ENCODE measurements at places on chromosomes 6 and 20.

DNA sequence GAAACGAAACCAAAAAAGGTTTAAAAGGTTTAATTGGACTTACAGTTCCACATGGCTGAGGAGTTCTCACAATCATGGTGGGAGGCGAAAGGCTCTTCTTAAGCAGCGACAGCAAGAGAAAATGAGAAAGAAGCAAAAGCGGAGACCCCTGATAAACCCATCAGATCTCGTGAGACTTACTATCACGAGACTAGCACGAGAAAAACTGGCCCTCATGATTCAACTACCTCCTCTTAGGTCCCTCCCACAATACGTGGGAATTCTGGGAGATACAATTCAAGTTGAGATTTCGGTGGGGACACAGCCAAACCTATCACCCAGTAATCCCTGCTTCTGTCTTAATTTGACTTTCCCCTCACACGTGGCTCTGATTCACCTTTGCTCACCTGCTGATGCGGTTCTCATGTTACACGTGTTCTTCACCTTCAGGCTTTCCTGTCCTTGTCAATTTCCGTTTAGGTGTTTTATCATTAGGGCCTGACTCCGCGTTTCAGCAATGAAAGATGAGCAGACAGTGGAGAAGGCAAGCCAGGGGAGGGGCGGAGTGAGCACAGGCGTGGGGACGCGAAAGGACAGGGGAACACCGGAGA, 57.1 kb downstream of the AGPAT4 start:
- DNase-seq, result no peak

GRCh38 chr6:46648869-46649492, 3.6 kb downstream of the CYP39A1 start:
- no peak for DNase-seq

- DNase-seq, result no peak
Measured at GRCh38 chr6:126665551-126665950, 325.6 kb downstream of the CENPW start.

DNA sequence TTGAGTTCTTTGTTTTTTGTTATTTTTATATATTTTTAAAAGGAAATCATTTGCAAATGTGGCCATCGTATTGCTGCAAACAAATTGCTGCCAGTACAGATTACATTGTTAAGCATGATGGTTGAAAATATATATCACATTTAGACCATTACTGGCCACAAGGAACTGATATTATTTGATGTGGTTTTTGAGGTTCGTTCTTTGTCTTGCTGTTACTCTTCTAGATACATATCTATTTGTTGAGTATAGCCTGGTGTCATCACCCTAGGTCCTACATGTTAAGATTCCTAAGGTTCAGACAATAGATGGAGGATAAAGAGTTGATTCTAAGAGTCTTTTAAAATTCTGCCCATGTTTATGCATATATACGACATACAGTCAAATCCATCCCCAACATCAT, 306.0 kb downstream of the FARS2 start:
- no peak for DNase-seq

- DNase-seq, result no peak
Measured at GRCh38 chr6:43993881-43994523, 133.2 kb downstream of the MRPL14 start.

DNA sequence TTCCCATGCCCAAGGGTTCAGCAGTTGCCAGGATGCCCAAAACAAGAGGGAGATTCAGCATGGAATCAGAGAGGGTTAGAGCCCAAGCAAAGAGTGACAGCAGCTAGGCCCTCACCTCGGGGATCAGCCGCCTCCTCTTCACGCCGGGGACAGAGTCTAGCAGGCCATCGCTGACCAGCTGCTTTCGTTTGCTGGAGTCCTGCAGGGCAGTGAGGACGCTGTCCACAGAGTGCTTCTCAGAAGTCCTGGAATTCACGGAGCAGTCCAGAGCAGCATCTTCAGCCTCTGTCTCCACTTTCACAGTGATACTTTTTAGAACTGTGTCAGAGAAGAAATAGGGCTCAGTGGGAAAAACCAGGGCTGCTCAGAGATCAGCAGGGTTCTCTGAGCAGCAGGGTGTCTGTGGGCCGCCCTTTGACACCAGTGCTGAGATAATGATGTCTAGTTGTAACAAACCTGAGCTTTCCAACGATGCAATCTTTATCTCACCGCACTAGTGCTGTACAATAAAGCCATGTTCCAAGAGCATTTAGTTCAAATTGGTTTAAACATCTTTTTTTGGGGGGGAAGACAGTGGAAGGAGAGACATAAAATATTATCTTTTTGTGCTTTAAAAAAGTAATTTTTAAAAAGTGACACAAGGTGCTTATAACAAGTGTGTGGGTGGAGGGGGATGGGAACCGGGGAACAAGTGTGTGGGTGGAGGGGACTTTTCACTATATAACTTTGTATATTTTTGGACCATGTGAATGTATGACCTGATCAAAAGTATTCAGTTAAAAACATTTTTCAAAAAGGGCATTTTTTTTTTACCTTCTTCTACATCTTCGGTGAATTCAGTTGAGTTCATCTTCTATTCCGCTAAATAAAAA, 16.6 kb downstream of the BEND3 start:
- DNase-seq, result no peak

DNA sequence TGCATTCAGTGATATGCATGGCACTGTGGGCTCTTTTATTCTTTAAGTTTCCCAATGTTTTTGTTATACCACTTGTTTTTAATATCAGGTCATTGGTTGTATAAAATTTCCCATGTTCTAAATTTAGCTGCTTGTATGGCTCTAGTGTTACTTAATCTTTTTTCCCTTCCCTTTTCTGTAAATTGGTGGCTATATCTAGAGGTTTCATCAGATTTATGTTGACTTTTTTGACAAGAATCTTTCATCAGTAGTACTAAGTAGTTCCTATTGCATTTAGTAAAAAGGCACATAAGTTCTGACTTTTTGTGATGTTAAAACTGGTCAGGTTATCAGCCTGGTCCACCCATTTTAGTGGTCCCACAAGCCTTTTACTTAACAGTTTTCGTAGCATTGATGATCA, 51.1 kb downstream of the MMS22L start:
- DNase-seq, result no peak

DNA sequence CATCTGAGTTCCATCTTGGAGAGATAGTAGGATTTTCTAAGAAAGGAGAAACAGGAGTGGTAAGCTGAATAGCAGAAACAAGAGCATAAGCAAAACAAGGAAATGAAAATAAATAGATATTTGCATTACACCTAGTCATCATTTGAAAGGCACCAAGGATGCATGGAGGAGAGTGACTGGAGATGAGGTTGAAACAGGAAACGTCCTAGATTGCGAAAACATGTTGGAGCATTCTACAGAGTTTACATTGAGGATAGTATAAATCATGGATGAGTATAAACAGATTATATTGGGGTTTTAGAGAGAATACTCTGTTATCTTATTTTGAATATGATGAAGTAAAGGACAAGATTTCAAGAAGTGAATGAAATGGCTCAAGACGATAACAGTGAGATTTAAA, 507.3 kb downstream of the EYS start:
- no peak for DNase-seq

DNA sequence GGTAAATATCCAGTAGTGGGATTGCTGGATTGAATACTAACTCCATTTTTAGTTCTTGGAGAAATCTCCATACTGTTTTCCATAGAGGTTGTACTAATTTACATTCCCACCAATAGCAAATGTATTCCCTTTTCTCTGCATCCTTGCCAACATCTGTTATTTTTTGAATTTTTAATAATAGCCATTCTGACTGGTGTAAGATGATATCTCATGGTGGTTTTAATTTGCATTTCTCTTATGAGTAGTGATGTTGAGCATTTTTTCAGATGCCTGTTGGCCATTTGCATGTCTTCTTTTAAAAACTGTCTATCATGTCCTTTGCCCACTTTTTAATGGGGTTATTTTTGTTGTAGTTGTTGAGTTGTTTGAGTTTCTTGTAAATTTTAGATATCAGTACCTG, 253.2 kb downstream of the HAO1 start:
- no peak for DNase-seq

GRCh38 chr6:16837217-16837972, 76.1 kb upstream of the ATXN1 start:
- DNase-seq, result no peak

DNA sequence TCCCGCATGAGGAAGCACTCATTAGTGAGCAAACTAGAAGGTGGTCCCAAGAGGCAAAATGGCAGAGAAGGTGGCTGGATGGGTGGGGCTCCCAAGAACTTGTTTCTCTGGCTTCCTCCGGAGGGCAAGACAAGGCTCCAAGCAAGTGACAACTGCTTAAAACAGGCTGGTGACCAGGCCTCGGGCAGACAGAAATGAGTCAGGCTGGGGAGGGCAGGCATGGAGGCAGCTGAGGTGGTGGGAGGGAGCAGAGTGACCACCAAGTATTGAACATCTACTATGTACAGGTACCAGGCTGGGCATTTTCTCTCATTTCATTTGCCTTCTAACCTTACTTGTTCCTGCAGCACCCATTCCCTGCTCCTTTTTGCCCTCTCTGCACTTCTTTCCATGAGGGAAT, 33.4 kb downstream of the TNXB start:
- no peak for DNase-seq

DNA sequence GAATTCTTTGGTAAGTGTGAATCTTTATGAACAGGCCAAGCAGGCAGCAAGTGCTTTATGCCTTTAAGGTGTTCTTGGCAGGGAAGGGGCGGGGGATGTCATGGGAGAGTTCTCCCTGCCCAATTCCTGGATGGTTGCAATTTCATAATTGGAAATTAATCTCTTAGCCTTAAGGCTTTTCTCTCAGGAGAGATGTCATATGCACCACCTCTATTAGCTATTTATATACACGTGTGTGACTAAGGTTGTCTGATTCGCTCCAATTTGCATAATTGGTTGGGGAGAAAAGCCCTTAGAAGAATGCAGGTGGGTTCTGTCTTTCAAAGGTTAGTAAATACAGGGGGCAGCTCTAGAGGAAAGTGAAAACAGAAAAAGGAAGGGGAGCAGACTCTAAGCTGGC, 5.2 kb upstream of the ENPP5 start:
- no peak for DNase-seq

DNA sequence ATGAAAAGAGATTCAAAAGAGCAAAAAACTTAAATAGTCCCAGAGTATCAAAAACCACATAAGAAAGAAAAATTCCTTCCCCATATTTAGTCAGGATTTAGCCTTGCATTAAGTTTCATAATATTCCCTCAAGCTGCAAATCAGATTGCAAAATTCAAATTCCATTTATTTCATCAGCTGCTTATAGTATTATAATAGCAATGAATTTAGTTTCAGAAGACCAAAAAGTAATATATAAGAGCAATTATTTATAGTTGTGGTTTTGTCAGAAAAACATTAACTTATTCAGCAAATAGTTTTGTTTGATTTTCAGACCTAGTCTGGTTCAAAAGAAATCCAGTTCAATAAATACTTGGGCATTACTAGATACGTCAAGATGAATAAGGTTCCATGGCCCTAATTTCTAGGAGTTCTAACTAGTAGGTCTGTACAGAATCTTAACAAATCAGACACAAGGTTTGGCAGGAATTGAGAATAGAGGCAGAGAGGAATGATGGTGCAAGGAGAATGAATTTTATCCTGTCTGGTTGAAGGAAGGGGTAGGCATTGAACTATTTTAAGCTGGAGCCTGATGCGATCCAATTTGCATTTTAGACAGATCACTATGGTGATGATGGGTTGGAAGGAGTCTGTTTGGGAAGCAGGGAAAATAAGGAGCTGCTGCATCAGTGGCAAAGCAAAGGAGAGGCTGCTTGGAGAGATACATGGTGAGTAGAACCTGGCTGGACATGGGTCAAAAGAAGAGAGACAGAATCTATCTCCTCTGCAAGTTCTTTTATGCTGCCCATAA, 163.9 kb upstream of the STXBP5 start:
- no peak for DNase-seq

GRCh38 chr20:53917145-53918019, 153.0 kb downstream of the BCAS1 start:
- no peak for DNase-seq

- no peak for DNase-seq
Measured at GRCh38 chr6:18674346-18674745, 287.2 kb downstream of the RNF144B start.

DNA sequence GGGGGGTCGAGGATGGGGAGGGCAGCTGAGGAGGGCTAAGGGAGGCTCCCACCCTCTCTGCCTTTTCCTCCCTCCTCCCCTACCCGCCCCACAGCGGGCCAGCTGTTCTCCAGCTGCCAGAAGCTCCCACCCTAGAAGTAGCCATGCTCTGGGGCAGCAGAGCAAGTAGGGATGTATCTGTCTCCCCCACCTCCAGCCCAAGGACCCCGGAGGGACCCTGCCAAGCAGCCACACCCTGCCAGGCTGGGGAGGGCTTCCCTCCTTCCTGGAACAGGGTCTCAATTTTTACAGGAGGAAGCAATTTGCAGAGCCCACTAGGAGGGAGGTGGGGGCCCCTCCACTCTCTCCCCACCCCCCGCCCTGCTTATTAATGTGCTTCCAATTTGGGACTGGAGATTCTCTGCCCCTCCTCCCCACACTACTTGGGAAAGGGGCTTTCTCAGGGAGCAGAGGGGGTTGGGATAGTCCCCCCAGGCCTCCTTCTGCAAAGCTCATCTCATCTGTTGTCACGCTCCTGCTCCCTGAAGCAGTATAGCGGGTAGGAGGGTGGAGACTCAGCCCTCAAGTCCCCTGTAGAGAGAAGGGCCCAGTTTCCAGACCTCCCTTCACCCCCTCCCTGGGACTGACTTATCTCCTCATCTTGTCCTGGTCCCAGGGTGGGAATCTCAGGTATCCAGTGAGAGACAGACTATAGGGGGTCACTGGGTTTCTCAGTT, 4.5 kb downstream of the TEAD3 start:
- no peak for DNase-seq

GRCh38 chr6:44738601-44739146, 351.2 kb downstream of the CDC5L start:
- DNase-seq, result no peak

DNA sequence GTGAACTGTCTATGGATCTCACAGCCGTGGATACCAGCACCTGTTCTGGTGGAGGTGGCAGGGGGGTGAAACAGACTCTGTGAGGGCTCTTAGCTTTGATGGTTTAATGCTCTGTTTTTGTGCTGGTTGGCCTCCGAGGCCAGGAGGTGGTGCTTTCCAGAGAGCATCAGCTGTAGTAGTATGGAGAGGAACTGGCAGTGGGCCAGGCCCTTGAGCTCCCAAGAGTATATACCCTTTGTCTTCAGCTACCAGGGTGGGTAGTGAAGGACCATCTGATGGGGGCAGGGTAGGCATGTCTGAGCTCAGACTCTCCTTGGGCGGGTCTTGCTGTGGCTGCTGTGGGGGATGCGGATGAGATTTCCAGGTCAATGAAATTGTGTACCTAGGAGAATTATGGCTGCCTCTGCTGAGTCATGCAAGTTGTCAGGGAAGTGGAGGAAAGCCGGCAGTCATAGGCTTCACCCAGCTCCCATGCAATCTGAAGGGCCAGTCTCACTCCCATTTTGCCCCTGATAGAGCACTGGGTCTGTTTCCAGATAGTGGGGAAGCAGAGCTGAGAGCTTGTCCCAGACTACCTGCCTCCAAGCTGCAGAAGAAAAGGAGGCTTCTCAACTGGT, 102.7 kb upstream of the AHI1 start:
- no peak for DNase-seq

DNA sequence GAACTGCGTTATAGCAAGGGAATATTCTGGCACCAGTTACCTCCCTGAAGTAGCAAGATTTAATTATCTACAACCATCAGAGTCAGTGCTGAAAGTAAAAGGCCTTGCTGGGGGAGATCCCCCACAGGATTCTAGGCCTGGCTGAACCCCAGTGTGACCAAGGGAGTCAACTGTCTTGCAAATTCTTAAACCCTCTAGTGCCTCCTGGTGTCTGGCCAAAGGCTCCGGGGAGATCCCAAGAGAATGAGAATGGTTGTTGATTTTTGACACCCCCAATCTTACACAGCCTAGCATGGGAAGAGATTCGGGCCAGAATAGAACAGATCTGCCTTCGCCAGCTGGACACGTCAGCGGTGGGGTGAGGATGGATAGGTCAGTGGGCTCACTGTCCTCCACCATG, 179.4 kb downstream of the ERMARD start:
- no peak for DNase-seq

GRCh38 chr6:141752677-141753076, 380.0 kb upstream of the GJE1 start:
- no peak for DNase-seq
